ENCODE measurements at places on chromosomes 2 and 18. TPM values are rescaled to one million over a fixed set of nuclear protein-coding genes. Genes with fewer than 3 reads are reported as not detected.

PCARE gene
- total RNA-seq: not detected

PIGN gene
- total RNA-seq: 8.2 TPM

PDE1A gene
- total RNA-seq: not detected

DNA sequence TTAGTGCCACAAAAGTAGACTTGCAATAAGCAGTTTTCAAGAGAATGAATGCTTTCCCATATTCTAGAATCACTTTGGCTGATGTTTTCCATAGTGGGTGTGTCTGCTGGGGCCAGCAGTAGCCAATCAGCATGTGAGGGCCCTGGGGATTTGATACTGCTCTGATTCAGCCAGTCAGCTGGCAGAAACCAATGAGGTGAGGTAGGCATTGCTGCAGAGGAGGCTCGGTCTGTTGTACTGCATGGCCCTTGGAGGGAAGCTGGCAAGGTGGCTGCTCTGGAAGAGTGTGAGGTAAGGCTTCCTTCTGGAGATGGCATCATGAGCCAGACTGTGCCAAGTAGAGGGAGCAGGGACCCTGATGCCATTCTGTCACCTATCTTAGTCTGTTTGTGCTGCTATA, 22.7 kb downstream of the TMEM87B start:
- peak; percentile 13 for DNase-seq

DNA sequence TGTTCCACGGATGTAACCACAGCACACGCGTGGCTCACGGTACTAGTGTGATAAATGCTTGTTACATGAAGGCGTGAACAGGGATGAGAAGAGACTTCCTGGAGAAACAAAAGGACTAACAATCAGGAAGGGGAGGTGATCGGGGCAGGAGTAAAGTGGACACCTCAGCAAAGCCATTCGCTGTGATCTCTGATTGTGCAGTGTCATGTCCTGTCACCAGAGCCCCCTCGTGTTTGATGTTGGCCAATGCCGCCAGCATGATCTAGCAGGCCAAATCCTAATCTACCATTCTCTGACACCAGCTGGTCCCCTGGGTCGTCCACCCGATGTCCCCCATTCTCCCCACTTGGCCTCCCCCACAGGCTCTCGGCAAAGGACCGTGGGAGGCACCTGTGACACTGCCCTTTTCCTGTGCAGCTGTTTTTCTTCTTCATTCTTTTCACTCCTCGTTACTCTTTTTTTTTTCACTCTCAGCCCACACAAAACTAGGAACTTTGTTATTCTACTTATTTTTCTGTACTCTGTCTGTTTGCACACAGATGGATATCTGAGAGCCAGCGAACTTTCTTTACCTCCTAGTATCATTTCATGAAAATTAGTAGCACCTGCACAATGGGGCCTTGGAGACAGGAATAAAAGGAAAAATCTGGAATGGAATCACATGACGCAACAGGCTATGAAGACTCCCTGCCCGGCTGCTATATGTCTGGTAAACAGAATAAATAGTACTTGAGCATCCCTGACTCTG, 146.8 kb downstream of the TGIF1 start:
- DNase-seq: peak; percentile 69

GRCh38 chr2:12430407-12431133, 286.2 kb upstream of the TRIB2 start:
- DNase-seq: peak; percentile 16

XRCC5 gene
- 425 TPM for total RNA-seq

GRCh38 chr18:37006742-37007141, 177.8 kb downstream of the KIAA1328 start:
- DNase-seq: no peak

DNA sequence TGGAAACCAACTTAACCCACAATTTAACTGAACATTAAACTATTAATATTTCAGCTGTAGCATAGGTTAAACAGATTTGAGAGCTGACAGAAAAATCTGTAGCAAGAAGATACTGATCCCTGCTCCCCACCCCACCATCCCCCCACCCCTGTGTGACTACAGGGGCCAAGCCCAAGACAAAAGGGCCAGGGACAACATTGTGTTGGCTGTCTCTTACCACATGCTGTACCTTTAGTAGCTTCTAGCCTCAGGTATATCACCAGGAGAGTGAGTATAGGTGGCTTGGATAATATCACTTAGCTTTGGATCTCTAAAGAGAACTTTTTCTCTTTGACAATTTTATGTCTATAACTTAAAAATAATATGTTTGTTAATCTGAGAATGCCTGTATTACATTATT, 140.7 kb downstream of the AGPS start:
- DNase-seq: no peak

DOK6 gene
- 0.06 TPM for total RNA-seq

DNA sequence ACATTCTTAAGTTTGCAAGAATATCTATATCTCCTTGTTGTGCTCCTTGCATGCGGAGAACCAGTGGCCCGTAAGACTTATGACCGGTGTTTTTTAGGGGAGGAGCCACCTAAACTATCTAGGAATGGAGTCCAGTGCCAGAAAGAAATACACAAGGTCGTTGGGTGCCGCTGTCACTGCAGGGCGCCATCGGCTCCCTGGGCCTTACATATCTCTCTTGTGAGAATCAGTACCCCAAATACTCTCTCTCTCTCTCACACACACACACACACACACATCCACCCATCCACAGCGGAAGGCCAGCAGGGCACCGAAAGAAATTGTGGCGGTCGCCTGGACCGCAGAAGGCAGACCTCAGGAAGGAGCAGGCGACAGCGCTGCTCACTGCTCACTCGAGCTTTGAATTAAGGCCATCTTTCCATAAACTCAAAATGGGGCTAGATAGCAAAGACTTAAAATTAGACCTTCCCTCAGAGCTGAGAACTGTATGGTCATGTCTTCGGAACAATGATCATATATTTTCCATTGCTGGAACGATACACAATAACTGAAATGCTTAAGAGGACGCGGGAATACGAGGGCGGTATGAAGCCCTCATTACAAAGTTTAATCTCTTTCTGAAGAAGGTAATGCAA, 10.4 kb downstream of the NR4A2 start:
- no peak for DNase-seq

RAMP1 gene
- 12.9 TPM for total RNA-seq

GRCh38 chr2:69192176-69192945, 179.4 kb downstream of the ANTXR1 start:
- no peak for DNase-seq

- DNase-seq: no peak
Measured at GRCh38 chr2:128721096-128721495, 402.4 kb upstream of the HS6ST1 start.

ZNF804A gene
- total RNA-seq: 1.5 TPM

- peak; percentile 13 for DNase-seq
Measured at GRCh38 chr2:3223080-3223923, 154.3 kb downstream of the EIPR1 start.

- DNase-seq: no peak
Measured at GRCh38 chr18:42578792-42579191, 536.7 kb downstream of the RIT2 start.

MYOM1 gene
- not detected for total RNA-seq

DNA sequence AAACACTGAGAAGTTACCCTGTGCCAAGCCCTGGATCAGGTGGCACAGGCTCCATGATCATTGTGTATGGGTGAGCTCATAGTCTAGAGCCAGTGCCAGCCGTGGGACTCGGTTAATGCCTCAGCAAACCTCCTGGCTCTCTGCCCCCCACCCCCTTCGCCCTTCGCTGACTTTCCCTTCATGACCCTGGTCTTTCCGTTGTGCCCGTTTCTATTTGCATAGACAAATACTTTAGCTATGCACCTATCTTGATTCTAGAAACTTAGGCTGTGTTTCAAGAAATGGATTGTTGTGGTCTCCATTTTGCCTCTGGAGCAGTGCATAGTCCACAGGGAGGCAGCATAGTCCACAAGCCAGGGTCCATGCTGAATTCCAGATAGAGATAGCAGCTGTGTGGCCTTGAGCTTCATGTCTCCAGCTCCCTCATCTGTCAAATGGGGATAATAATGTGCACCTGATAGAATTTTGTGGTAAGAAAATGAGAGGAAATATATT, 44.8 kb upstream of the KDM3A start:
- DNase-seq: peak; percentile 45

DNA sequence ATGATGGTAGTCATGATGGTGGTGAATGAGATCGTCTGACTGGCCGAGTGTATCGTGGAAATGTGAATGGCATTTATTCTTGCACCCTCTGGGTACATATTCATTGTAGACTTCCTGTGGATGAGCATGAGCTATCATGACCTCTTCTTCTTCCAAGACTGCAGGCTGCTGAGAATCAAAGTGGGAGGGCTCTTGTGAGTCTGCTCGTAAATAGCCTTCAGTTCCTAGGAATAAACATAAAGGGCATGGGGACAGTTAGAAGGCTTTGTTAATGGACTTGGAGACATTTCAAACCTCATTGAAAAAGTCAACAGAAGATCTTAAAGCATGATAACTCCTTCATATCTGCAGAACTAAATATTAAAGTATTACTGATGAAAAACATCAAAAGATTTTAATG, 14.9 kb downstream of the SLC39A6 start:
- no peak for DNase-seq

DNA sequence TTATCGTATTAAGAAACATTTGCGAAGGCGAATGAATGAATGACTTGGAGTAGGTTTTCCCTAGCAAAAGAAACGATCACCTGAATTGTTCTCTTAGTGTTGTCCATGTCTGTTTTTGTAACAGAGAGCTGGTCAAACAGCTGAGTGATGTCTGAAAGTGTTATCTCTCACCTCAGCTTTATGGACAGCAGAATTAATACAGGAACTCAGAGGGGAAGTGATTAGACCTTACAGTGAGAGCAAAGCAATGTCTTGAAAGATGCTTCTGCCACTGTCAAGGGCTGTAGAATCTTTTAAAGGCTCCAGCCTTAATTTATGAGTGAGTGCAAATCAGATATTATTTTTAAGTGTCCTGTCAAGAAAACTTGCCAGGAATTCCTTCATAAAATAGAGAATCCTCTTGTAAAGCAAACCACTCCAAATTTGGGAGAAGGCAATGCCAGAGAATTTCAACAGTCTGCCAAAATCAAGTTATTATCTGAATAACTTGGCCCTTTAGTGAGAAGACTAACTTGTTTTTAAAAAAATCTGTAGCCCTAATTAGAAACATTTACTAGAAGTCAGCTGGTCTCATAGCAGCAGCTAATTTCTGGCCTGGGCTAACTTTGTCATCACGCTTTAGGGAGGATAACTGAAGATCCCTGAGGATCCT, 60.7 kb downstream of the CDC42EP3 start:
- DNase-seq: no peak

CHRND gene
- total RNA-seq: not detected

CAPN10 gene
- 23.8 TPM for total RNA-seq

DNA sequence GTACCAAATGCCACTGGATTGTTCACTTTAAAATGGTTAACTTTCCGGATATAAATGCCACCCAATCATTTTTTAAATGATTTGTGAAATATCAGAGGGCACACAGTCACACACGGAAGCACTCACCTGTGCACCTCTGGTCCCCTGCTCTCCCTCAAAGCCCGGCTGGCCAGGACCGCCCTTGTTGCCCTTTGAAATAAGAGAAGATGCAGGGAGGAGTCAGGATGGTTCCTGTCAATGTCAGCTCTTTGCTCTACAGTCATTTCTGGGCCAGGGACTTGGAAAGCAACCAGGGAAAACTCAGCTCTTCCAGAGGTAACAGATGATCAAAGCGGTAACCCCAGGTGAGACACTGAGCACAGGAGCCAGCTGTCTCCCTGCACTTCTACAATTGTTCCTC, 60.7 kb downstream of the COL6A3 start:
- DNase-seq: no peak

DNA sequence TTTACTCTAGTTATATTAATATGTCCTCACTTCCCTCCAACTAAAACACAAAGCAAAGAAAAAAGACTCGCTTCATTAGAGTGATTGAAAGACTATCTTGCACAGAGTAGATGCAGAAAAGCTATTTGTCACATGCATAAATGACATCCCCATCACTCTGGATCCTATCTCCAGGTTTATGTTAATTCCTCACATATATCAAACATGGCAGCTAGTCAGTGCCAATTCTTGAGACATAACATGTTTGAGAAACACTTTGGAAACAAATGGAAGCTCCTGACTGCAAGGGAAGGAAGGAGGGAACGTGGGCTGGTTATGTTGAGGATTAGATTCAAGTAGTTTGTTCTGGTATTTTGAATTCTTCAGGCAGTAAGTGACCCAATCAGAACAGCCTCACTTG, 89.8 kb upstream of the BCL2L11 start:
- no peak for DNase-seq
